ENCODE measurements at places on chromosomes 5 and 9.
A peak's percentile ranks its signal among the peaks of the same experiment; 100 is the strongest.

- no peak for DNase-seq
Measured at GRCh38 chr5:119074419-119074818, 3.5 kb downstream of the DMXL1 start.

DNA sequence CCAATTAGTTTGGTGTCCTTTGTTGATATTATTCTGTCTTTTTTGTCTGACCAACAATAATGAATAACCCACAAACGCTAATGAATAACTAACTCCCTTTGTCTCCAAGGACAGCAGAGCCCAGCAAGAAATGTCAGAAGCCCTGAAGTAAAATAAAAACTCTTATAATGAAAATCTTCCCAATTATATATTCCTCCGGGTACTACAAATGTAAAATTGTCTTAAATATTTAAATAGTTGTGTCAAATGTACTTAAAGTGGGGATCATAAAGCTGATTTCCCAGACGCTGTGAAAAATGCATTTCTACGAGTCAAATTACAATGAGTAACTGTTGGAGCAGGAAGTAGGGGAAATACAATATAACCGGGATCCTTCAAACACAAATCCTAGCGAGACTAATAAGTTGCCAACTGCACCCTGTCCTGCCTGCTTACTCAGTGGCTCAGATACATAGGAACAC, 22.3 kb downstream of the GLIS3 start:
- no peak for DNase-seq

GRCh38 chr5:1508659-1509290, 15.0 kb downstream of the LPCAT1 start:
- DNase-seq, result no peak

GRCh38 chr5:16727755-16728325, 111.0 kb upstream of the RETREG1 start:
- DNase-seq, result no peak

DNA sequence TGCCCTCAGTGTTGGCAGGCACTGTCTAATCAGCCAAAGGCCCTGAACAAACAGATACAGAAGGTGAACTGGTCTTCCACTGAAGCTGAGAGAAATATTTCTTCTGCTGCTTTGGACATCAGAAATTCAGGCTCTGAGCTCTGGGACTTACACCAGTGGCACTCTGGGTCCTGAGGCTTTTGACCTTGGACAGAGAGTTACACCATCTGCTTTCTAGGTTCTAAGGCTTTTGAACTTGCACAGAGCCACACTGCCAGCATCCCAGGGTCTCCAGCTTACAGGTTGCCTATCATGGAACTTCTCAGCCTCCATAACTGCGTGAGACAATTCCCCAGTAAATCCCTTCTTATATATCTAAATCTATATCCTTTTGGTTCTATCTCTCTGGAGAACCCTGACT, 326.7 kb downstream of the MLLT3 start:
- DNase-seq, result no peak

DNA sequence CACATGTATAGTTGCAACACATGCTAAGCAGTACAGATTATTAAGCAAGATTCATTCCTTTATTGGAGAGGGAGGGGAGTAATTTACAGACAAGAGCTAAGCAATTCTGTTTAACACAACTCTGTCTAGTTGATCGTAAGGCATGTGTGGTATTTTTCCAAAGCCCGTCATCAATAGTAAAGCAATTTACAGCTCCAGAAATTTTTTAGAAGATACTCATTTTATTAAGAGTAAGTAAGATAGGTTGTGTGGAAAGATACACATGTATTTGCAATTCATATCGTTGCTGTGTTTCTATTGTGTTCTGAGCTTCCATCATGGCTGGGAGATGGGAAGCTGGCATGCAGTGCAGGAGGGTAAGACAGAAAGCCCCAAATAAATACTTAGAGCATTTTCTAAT, 289.2 kb upstream of the TMEM161B start:
- no peak for DNase-seq

GRCh38 chr5:180166176-180166575, 42.8 kb downstream of the RASGEF1C start:
- DNase-seq, result no peak

GRCh38 chr5:62783374-62784057, 204.9 kb downstream of the LRRC70 start:
- DNase-seq, result no peak

DNA sequence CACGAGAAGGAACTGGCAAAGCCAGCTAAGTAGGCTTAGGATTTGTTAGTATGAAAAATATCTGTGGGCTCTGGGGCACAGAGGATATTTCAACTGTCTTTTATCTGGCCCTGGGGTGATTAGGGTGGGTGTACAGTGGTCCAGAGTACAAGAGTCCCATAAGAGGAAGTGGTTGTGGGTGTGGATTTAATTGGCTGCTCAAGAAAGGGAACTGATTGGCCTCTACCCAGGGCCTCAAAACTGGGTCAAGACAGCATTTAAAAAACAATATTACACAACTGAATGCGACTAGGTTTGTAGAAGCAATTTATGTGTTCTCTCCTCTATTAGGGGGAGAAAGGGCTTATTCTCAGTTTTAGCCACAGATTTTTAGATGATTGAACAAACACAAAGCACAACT, 1353.4 kb upstream of the WWC1 start:
- no peak for DNase-seq

DNA sequence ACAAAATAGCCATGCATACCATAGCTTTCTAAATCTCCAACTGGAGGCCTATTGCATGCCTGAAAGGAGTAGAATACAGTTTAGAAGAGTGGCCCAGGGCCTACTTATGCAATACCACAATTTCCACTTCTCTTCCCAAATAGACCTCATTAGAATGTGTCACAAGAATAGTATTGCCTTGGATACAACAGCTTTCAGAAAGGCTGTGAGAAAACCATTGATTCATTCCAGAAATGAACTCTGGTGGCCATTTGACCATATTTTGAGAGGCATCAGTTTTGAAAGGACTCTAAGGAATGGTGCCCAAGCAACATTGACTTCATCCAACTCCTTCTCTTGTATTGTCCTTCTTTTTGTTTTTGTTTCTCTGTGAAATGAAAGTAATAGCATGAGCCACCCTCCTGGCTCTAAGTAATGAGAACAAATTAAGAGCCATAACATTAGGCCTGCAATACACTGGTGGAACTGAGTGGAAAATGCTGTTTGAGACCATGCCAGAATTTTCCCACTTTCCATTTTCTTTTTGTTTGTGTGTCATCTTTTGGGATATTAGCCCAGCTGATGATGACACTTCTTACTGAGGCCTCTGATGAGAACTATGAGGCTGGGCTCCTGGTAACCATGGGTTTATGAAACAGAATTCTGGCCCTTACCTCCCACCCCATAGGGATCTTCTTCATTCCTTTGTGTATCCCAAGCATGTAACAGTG, 90.2 kb downstream of the TMEM174 start:
- DNase-seq, result no peak

- no peak for DNase-seq
Measured at GRCh38 chr5:172129256-172129910, 58.6 kb downstream of the STK10 start.

DNA sequence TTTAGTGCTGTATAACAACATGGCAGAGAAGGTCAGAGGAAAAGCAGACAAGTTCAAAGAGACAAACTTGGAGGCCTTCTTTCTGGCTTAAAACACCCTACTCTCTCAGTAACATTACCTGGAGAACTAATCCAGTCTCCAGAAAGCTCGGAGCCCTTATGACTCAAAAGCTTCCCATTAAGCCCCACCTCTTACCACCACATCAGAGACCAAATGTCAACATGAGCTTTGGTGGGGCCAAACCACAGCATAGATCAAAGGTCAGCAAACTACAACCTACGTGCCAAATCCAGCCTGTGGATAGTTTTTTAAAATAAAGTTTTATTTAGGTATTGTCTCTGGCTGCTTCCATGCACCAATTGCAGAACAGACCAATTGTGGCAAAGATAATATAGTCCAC, 589.9 kb downstream of the DNAH5 start:
- no peak for DNase-seq

GRCh38 chr9:72858089-72858912, 94.6 kb downstream of the ALDH1A1 start:
- DNase-seq, result no peak

DNA sequence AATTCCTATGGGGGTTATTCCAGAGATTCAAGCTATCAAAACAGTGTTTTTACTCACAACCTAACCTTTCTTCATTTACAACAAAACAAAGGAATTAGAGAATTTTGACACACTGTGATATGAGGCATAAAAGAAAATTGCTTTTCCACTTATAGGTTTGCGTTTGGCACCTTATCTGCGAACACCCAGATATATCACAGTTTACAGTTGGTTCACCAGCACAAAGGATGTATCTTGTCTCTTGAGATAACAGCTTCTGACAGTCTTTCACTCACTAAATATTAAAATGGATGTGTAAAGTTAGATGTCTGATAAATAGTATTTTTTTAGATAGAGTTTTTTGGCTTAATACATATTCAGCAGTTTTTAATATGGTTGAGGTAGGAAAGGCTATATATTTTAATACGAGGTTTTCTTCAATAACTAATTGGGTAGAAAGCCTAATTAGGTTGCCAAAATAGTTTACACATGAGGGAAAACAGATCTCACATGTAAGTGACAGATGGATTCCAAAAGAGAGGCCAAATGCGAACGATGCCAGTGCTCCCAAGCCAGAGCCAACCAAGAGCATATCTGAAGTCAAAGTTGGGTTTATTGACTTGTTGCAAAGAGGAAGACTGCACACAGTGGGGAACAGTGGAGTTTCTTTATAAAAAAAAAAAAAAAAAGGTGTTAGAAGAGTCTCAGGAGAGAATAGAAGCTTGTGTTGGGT, 1495.2 kb downstream of the MAT2B start:
- no peak for DNase-seq

DNA sequence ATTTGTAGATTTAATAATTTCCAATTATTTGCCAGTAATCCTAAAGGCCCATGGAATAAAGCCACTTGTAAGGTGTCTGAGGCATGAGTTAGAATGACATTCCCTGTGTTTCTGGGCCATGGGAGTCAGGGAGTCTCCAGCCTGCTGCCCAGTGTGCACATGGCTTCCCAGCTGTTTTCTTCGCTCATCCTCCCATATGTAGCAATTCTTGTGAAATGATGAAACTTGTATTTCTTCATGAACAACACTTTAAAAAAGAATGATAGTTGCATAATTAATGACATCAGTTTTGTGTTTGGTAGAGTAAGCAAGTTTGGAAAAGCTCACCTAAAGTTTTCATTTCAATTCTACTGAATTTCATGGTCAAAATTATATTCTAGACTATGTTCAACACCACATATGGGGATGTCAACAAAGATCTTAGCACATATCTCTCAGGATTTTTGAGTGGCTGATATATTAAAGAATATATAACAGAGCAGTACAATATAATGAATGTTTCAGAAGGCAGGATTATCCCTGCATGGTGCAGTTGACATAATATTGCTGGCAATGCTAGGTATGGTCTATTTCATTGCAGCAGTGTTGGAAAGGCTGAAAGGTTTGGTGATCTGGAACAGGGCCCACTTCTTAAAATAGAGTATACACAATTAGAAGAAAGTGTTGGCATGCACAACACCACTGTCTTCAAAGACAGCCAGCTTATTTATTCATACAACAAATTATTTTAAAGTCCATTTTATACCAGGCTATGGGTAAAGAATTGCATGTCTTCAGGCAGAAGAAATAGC, 44.7 kb downstream of the GRIN3A start:
- no peak for DNase-seq

- no peak for DNase-seq
Measured at GRCh38 chr5:100311806-100312205, 223.4 kb upstream of the FAM174A start.

- peak; percentile 13 for DNase-seq
Measured at GRCh38 chr9:86034863-86035734, 64.3 kb downstream of the GOLM1 start.

- DNase-seq, result no peak
Measured at GRCh38 chr9:132066057-132066456, 13.6 kb downstream of the MED27 start.

- DNase-seq, result no peak
Measured at GRCh38 chr9:115957585-115957984, 196.0 kb upstream of the PAPPA start.

DNA sequence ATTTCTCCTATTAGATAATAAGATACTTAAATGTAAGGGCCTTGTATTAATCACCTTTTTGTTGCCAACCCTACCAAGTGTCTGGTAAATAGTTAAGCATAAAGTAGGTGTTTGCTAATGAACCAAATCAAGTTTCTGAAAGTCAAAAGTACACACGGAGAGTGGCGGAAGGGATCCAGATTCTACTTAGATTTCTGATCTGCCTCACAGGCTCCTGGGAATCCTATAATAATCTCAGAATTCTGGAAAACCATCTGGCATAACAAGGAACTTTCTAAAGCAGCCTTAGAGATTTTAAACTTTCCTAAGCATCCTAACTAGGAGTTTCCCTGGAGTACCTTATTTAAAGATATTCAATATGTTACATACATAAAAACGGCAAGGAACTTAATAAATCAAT, 363.2 kb upstream of the SMC2 start:
- no peak for DNase-seq

- no peak for DNase-seq
Measured at GRCh38 chr9:83209188-83209731, 146.3 kb upstream of the RASEF start.

GRCh38 chr5:90844931-90845330, 286.3 kb downstream of the ADGRV1 start:
- no peak for DNase-seq

DNA sequence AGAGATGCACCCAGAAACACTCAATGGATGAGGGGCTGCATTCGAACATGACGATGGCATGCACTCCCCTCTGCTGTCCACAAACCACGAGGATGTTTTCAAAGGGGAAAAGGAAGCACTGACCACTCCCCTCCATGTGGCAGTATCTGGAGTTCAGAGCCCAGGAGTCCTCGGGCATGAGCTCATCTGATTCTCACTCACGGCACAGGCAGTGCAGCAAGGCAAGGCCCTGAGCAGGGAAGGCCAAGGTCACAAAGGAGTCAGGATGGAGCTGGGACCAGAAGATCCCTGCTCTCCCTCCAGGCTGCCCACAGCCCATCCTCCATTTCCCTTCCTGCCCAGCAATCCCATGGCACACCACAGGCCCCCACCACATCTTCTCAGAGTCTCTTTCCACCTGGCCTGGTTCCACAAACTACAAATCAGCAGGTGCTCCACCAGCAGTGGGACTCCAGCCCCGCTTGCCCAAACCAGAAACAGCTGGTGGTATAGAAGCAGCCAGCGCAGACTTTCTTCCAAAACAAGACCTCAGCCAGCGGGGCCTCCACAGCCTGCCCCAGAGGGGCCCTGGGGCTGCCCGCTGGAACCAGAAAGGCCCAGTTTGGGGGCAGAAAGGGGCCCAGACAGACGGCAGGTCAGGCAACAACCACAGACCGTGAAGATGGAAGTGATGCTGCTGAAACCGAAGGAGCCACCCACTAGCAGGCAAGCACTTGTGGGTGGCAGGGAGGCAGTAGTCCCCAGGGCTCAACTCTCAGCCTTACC, 12.2 kb downstream of the TNIP1 start:
- peak; percentile 88 for DNase-seq

- no peak for DNase-seq
Measured at GRCh38 chr9:70080481-70081119, 37.0 kb downstream of the MAMDC2 start.

- no peak for DNase-seq
Measured at GRCh38 chr5:118033686-118034338, 954.5 kb downstream of the DTWD2 start.

GRCh38 chr9:10562581-10563343, 50.0 kb downstream of the PTPRD start:
- DNase-seq, result no peak

- no peak for DNase-seq
Measured at GRCh38 chr9:137333016-137333671, 31.1 kb upstream of the NRARP start.

- no peak for DNase-seq
Measured at GRCh38 chr5:131384616-131385214, 120.9 kb downstream of the CDC42SE2 start.

GRCh38 chr5:178396796-178397720, 164.5 kb upstream of the PHYKPL start:
- DNase-seq, result no peak

GRCh38 chr9:80503671-80504281, 932.0 kb downstream of the TLE4 start:
- DNase-seq, result no peak
